T1000 (cell line): ENCODE measurements at places on chromosomes 2 and 18.

DNA sequence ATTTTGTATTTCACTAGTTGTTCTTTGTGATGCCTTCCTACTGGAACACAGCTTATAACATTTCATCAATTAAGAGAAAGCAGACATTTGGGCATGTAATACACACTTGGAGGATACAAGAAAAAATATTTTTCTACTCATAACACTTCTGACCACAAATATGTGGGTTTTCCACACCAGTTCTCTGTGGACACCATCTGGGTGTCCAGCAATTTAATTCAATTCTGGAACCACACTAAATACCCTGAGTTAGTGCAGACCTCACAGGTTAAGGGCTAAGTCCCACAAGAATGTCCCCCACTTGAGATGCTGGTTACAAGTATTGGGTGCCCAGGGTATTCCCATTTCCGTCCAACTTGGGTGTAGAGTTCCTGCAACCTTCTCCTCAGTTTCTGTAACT, 91.1 kb upstream of the SKOR2 start:
- no peak for DNase-seq

- no peak for DNase-seq
These were observed 26.1 kb upstream of the ACVR2A start for GRCh38 chr2:147818741-147819140.

- no peak for DNase-seq
These were observed 31.8 kb downstream of the SP100 start for GRCh38 chr2:230447455-230448451.

DNA sequence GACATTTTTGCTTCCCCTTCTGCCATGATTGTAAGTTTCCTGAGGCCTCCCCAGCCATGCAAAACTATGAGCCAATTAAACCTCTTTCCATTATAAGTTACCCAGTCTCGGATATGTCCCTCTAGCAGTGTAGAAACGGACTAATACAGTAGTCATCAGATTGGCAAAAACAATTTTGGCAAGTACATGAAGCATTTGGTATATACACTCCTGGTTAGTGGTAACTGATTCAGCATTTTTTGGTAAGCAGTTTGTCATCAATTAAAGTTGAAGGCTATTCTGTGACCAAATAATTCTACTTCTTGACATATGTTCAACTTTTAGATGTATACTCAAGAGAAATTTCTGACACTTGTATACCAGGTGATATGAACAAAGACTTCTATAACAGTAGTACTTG, 190.5 kb upstream of the STON1 start:
- DNase-seq: no peak
